ENCODE measurements at places on chromosomes 11 and 22. TPM values are rescaled to one million over a fixed set of nuclear protein-coding genes. Genes with fewer than 3 reads are reported as not detected.

Gene CTSC
- 195 TPM for total RNA-seq

Gene OR8G1
- not detected for total RNA-seq

GRCh38 chr11:68541116-68541515 is 80.6 kb downstream of the PPP6R3 start:
- no peak for DNase-seq

DNA sequence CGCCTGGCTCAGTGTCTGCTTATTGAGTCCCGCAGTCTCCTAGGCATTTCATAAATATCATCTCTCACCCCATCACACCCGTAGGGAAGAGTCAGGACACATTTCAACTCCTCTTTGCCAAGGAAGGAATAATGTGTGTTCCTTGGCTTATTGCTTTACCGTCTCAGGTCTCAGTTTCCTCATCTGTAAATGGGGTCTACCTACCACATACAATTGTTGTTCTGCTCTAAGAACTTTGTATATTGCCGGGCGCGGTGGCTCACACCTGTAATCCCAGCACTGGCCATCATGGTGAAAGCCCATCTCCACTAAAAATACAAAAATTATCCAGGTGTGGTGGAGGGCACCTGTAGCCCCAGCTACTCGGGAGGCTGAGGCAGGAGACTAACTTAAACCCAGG is 3.1 kb upstream of the THRSP start:
- DNase-seq: no peak

GRCh38 chr22:48743601-48744282 is 1083.9 kb downstream of the BRD1 start:
- DNase-seq: no peak

Gene ZNRF3
- 5.8 TPM for total RNA-seq

DNA sequence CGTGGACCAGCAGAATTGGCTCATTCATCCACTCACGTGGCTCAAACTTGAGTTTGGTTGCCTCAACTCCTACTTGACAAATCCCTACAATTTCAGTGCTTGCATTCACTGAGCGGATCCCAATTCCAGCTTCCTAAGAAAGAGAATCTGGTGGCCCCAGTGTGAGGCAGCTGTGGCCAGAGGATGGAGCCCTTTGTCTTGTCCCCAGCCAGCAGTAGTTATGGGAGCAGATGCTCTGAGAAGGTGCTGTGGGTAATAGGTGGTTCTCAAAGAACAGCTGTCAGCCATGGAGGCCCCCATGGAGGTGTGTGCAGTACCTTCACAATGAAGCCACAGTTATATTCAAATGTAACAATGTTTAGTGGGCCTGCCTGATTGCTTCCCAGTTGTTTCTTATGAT is 39.3 kb downstream of the KREMEN1 start:
- DNase-seq: no peak

GRCh38 chr11:7332451-7332850 is 80.7 kb downstream of the SYT9 start:
- DNase-seq: no peak

GRCh38 chr11:19519912-19520641 is 192.6 kb upstream of the NAV2 start:
- DNase-seq: no peak

Gene MLC1
- 0.09 TPM for total RNA-seq

DNA sequence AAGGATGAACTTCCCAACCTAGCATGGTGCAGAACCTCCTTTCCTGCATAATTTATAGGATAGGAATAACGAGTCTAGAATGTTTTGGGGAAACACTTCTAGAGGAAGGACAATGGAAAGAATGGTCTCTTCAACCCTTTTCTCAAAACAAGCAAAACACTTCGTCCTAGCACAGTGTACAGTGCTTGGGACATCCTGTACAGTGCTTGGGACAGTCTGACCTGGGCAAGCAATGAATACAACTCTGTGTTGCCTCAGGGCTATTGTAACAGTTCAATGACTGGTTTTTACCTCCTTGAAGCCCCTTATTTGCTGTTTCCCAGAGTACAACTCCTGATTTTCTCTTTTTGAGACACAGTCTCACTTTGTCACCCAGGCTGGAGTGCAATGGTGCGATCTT is 1.6 kb upstream of the ADAMTS8 start:
- no peak for DNase-seq

Gene ANO1
- total RNA-seq: 0.14 TPM

GRCh38 chr11:108915666-108916065 is 250.8 kb downstream of the DDX10 start:
- no peak for DNase-seq
